ENCODE measurements at places on chromosomes 11 and 22.

- peak; percentile 9 for DNase-seq
These were observed 781 bp upstream of the TEF start for GRCh38 chr22:41380993-41381328.

- DNase-seq, result no peak
These were observed 380.1 kb downstream of the METTL15 start for GRCh38 chr11:28488336-28488735.

- no peak for DNase-seq
These were observed 37.3 kb upstream of the ARL14EP start for GRCh38 chr11:30285416-30286121.

- no peak for DNase-seq
These were observed 23.0 kb downstream of the CLDN25 start for GRCh38 chr11:113802621-113803020.

- DNase-seq, result no peak
These were observed 92.0 kb downstream of the CEP164 start for GRCh38 chr11:117419482-117420142.

DNA sequence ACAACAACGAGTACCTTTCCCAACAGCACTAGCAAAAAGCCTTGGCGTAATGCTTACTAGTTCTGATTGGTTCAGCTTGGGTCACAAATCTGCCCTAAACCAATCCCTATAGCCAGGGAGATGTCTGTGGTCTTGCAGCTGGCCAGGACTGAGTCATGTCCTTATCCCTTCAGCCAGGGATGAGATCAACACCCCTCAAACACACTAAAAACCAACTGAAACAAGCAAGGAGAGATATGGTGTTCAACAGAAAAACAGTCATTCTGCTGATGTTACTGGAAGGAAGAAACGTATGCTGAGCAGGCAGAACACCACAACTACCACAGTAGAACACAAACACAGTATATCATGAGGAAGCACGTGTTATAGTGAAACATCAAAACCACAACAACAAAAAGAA, 375.6 kb downstream of the LARGE1 start:
- DNase-seq, result no peak

DNA sequence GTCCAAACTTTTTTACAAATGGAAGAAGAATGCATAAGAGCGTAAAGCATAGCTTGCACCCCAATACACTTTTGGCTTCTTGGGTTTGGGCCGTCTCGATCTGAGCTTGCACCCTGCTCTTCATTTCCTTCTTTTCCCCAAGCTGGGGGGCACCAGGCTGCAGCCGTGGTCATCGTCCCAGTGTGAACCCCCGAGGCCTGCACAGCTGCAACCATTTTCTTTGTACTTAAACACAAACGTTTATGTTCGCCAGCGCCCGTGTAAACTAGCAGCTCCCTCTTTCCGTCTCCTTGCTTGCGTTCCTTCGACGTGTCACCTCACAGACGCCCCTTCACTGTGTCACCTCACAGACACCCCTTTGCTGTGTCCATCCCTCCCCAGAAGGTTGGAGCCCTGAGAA, 10.1 kb downstream of the KRTAP5-5 start:
- DNase-seq, result no peak

GRCh38 chr11:123487157-123487744, 57.2 kb downstream of the GRAMD1B start:
- DNase-seq, result no peak

- no peak for DNase-seq
These were observed at the start of gene MDK for GRCh38 chr11:46381048-46381818. Gene MDK (plus strand): TSS chr11:46381669. CDS start chr11:46382058, 389 bp downstream.

GRCh38 chr11:45661439-45662055, 3.9 kb downstream of the CHST1 start:
- DNase-seq, result no peak

DNA sequence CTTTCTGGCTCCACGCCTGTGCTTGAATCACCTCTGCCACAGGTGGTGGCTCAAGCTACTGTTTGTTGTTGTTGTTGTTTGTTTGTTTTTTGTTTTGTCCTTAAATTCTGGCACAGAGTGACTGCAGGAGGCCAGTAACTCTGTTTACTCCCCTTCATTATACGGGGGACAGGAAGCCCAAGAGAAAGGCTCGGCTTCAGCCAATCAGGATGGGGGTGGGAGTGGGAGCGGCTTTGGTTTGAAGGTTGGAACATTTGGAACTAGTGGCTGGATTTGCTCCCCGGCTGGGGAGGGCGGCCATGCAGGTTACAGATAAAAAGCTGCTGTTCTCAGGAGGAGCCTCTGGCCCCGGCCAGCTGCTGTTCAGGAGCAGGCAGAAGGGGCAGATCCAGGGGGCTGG, 19.7 kb upstream of the CABP2 start:
- no peak for DNase-seq

- DNase-seq, result no peak
These were observed 39.6 kb downstream of the NAT10 start for GRCh38 chr11:34145073-34145472.

Data from activated CD4-positive, alpha-beta T cell treated with anti-CD3 and anti-CD28 coated beads, Interleukin-2, amount 50 U/mL, for 4 hours (primary cell).